ENCODE measurements at places on chromosomes 7 and 10.
A peak's percentile ranks its signal among the peaks of the same experiment; 100 is the strongest.

DNA sequence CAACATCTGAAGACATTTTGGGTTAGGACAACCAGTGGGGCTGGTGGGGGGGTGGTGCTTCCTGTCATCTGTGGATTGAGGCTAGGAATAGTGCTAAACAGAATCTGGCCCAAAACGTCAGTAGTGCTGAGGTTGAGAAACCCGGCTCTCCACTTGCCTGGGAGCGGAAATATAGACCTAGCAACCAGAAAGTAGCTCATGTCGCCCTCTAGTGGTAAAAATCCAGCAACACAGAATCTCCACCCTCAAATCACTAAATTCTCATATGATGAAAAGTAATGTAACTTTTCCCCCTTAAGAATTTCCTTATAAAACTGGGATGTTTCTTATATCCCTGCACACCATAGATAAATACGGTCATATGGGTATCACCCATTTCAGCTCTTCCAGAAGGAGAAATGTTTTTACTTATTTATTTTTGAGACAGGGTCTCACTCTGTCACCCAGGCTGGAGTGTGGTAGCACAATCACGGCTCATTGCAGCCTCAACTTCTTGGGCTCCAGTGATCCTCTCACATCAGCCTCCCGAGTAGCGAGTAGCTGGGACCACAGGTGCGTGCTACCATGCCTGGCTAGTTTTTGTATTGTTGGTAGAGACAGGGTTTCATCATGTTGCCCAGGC lies 34.4 kb downstream of the ZC3HAV1 start:
- peak; percentile 97 for ATAC-seq

DNA sequence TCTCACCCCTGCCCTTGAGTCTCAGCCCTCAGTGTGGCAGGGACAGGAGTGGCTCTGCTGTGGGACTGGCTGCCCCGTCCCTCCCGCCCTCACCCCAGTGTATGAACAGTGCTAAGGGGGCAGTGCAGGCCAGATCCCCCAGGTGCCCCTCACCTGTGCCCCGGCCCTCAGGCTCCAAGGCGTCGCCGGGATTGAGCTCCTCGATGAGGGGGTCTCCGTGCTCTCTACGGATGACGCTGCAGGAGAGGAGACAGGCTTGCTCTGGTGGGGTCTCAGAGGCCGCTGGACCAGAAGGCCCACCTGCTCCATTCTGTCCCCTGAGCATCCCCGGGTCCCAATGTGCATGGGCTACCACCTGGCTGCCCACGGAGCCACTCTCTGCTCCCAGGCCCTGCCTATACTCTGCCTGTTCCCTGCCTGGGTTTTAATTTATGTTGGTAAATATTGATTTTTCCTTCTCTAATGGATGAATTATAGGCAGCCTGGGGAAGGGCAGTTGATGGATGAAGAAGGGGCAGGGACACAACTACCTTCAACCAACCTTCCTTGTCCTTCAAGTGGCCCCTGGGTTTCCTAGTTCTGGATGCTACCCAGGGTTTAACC lies 47.2 kb downstream of the GOLGA7B start:
- ATAC-seq = no peak

- ATAC-seq = no peak
These were observed 147.8 kb downstream of the ADAM12 start for GRCh38 chr10:126240483-126240882.

GRCh38 chr10:64690194-64690593 lies 1169.0 kb downstream of the REEP3 start:
- no peak for ATAC-seq

- ATAC-seq = peak; percentile 98
These were observed 609.4 kb upstream of the PCDH15 start for GRCh38 chr10:55410415-55410885.

DNA sequence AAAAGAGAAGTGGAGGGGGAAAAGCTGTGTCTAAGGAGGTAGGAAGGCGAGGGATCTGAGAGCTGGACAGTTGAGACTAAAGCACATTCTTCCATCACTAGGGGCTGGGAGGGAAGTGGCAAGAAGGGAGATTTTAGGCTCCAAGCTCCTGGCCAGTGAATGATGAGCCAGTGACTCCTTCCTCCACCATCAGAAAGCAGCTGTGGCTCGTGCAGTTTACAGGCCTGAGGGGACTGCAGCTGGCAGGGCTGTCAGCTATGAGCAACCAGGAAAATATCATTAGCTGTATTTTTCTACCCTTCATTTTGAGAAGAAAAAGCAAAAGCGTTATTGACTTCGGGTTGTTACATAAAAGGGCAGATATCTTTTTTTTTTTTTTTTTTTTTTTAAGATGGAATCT lies 60.7 kb downstream of the GPAM start:
- ATAC-seq = no peak

GRCh38 chr10:29709484-29710002 lies 74.8 kb upstream of the SVIL start:
- ATAC-seq = no peak

GRCh38 chr7:36472141-36472729 lies 82.6 kb downstream of the ANLN start:
- ATAC-seq = no peak

DNA sequence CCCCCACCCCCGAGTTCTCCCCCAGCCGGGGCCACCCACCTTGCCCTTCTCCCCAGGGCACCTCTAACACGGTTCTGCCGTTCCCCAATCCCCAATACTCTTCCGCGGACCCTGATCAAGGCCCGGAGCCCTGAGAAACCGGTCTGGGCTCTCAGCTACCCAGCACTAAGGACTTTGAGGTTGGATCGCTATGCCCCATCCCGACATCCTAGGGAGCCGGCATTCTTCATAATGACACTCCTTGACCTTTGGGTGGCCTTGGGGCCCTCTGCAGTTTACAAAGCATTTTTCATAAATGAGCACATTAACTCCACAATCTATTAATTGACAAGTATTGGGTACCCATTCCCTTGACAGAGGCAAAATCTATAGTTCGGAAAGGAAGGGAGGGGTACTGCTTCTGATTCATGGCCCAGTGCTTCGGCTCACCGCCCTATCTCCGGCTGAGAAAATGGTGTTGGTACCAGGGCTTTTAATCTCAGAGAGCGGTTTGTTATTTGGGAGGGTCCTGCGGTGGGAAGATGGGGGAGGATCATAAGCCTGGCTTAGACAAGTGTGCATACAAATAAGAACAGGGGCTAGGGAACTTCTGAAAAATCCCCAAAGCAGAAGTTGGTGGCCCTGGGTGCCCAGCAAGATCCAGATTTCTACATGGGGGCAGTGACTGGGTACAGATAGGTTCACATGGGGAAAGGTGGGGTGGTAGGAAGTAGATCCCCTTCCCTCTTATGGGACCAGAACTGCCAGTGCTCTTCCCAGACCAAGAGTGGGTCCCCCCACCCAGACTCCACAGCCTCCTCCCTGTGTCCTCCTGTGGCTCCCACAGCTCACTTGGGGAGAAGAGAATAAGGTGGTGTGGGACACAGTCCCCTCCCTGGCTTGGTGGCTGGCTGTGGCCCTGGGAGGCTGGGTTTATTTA lies 3.2 kb downstream of the IMPDH1 start:
- no peak for ATAC-seq

GRCh38 chr10:86376852-86377796 lies 10.5 kb upstream of the GRID1 start:
- ATAC-seq = peak; percentile 98

Data from SK-N-SH treated with all-trans-retinoic acid at 6 μM for 48 hours (cell line).